ENCODE measurements at places on chromosomes 11 and 22.

DNA sequence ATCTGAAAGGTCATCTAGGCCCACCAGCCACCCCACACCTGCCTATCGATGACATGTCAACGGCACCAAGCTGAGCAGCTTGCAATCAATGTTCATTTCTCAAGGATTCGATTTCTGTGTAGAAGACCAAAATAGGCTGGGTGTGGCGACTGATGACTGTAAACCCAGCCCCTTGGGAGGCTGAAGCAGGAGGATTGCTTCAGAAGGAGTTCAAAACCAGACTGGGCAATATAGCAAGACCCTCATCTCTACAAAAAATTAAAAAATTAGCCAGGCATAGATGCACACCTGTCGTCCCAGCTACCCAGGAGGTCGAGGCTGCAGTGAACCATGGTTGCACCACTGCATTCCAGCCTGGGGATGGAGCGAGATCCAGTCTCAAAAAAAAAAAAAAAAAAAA is 108.7 kb downstream of the MICAL3 start:
- DNase-seq = no peak

DNA sequence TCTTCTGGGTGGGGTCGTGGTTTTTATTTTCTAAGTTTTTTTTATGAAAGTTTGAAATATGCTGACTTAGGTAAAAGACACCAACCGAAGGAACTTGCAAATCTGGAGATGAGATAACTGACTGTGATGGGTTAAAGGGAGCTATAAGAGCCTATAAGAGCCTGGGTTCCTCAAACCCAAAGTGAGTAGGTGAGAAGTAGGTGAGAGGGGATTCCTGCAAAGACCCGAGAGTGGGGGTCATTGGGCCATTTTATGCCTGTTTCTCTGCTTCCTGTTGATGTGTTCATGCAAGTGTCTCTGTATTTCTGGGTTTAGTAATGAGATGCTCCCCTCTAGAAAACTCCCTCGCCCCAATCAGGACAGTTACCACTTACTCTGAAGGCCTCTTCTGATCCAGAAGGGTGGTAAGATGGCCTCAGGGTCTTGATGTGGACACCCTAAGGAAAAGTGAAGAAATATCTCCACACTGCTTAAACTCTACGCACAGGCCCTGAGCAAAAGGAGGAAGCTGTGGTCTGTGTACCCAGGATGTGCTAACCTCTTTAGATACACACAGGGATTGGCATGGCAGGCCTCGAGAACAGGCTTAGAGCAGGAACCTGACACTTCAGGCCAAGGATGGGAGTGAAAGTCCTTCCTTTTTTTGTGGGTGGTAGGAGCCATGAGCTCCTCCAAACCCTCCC is 1.8 kb downstream of the FLI1 start:
- no peak for DNase-seq

DNA sequence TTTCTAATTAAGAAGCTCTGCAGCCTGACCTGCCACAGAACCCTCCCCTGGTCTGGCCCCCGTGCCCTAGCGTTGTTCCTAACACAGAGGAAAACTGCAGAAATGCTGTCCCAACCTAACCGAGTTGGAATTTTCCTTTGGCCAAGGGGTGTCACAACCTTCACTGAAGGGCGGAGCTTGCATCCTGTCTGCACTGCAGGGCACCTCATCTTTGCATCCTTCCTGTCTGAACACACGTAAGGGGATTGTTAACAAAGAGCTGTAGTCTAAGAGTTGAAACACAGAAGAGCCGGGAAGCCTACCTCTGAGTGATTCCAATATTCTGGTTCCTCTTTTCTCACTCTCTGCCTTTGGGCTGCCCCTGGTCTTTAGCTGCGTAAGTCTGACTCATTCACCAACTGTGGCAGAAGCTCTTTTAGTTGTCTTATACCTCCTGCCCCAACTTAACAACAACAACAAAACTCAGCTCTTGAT is 1.6 kb downstream of the DIXDC1 start:
- DNase-seq = no peak

- DNase-seq = no peak
Measured at GRCh38 chr22:47921906-47922305, 1159.5 kb downstream of the TBC1D22A start.

DNA sequence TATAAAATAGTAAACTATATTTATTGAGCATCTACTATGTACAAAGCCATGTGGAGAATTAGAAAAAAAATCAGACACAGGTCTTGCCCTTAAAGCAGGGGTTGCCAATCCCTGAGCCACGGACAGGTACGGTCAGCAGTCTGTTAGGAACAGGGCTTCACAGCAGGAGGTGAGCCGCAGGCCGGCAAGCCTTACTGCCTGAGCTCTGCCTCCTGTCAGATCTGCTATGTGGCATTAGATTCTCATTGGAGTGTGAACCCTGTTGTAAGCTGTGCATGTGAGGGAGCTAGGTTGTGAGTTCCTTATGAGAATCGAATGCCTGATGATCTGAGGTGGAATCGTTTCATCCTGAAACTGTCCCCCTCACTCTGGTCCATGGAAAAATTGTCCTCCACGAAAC is 2.1 kb upstream of the RAG2 start:
- DNase-seq = no peak

DNA sequence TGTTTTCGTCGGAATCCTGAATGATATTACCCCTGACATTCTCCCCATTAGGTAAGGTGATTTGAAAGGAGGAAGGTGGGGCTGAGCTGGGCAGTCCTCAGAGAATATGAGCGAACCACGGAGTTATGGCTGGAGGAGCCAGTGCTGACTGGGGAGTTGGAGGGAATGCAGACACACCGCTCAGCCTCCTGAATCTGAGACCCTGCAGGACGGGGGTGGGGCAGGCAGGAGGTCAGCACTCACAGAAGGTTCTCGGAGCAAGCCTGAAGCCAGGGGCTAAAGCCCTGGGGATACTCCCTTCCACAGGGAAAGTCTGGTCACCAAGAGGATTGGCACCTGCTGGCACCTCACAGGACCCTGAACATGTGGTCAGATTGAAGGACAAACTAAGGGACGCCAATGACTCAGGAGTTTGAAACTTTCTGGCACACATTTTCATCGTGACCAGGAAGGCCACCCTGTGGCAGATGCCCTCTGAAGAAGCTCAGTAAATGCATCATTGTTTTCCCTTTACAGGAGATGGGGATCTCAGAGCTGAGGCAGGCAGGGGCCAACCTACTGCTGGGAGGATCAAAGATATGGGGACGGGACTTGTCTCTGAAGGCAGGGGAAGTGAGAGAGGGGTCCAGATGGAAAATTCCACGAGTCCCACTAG is 26.9 kb upstream of the FCHSD2 start:
- DNase-seq = no peak

GRCh38 chr11:47106798-47107411 is 69.8 kb downstream of the ARFGAP2 start:
- no peak for DNase-seq

GRCh38 chr11:120784566-120785251 is 239.2 kb upstream of the TBCEL start:
- DNase-seq = no peak

DNA sequence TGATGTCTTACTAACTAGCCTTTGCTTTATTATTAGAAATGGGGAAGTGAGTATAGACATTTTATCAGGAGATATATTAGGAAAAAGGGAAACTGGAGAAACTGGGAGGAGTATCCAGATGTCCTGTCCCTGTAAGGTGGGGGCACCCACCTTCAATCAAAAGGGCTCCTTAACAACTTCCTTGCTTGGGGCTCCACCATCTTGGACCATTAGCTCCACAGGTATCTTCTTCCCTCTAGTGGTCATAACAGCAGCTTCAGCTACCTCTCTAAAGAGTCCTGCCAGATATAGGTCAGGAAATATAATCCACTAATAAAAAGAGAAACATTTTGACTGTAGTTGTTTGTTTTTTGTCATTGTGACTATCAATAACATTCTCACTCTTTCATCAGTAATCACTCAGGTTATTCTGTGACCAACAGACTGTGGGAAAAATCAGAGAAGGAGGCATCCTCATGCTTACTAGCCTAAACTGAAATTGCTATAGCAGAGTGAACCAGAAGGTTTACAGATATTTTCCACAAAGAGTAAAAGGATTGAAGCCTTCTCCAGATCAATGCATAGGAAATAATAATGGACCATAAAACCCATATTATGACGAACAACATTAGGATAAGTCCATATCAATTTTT is 10.4 kb downstream of the OR51B4 start:
- DNase-seq = peak; percentile 23

DNA sequence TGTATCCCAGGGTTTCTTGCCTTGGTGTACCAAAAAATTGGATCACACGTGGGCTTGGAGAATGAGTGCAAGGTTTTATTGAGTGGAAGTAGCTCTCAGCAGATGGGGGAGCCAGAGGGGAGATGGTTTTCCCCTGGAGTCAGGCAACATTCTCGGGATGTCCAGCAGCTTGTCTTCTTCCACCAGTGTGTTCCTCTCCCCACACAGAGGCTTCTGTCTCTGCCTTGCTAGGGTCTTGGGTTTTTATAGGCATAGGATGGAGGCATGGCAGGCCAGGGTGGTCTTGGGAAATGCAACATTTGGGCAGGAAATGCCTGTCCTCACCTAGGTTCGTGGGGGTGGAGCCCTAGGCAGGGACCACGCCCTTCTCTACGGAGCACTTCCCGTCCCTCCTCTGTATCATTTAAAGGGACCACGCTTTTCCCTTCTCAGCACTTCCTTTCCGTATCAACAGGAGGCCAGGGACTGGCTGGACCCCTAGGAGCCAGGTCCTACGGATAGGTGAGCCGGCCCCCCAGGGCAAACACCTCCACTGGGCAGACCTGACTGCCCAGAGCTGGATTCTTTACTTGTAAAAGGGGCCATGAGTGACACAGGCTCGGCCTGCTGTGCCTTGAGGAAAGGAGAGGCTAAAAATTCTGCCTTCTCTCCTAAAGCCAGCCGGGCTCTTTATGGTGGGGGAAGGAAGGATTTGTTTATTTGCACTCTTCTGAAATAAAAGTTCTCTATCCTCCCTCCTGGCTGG is 55.3 kb upstream of the CCDC188 start:
- peak; percentile 9 for DNase-seq

DNA sequence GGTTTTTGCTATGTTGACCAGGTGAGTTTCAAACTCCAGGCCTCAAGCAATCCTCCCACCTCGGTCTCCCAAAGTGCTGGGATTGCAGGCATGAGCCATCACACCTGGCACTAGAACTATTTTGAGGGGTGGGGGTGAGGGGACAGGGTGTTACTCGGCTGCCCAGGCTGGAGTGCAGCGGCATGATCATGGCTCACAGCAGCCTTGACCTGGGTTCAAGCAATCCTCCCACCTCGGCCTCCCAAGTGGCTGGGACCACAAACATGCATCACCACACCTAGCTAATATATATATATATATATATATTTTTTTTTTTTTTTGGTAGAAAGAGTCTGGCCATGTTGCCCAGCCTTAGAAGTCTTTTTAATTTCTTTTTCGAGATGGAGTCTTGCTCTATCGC is 17.1 kb upstream of the IFITM3 start:
- DNase-seq = no peak

GRCh38 chr11:46353698-46354097 is 6.4 kb downstream of the DGKZ start:
- no peak for DNase-seq

- no peak for DNase-seq
Measured at GRCh38 chr11:70569996-70570692, 171.8 kb downstream of the CTTN start.

GRCh38 chr11:77444261-77444660 is 29.6 kb downstream of the PAK1 start:
- DNase-seq = no peak

DNA sequence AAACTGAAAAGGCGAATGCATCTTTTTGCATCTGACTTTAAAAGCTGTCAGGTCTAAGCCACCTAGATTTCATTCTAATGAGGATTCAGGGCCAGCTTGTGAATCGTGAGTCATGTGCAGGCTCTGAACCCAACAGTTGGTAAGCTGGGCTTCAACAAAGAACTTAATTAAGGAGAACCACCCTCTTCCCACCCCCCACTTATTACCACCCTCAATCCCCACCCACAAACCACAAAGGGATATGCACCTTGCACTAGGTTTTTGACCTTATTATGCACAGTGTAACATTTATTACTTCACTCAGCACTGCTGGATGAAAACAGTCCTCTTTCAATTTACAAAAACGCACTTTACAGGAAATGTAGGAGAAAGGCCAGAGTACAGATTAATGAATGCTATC is 94.1 kb upstream of the LIN7C start:
- no peak for DNase-seq

- no peak for DNase-seq
Measured at GRCh38 chr22:49417833-49418232, 409.8 kb downstream of the BRD1 start.

GRCh38 chr11:19441288-19441687 is 200.5 kb upstream of the E2F8 start:
- DNase-seq = no peak

GRCh38 chr22:44023404-44024287 is 456 bp upstream of the PARVB start:
- no peak for DNase-seq
